ENCODE measurements at places on chromosomes 7 and 10.

- DNase-seq: no peak
These were observed 17.0 kb upstream of the TRIM8 start for GRCh38 chr10:102627291-102627735.

- DNase-seq: no peak
These were observed 106.7 kb upstream of the ODAD2 start for GRCh38 chr10:28105561-28105960.

DNA sequence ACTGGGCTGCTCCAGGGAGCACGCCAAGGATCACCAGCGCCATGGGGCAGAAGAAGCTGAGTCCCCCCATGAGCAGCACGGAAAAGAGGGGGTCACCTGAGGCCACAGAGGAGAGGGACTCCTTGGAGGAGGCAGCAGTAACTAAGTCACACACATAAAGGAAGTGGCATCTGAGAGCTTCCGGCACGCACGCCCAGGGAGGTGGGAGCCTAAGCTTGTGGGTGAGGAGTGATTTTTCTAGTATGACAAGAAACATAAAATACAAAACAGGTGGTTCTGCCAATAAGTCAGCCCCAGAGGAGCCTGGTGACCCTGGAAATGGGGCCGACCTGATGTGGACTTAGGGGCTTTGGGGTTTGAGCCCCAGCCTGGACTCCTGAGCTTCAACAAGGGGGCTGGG, 60.8 kb downstream of the CARD11 start:
- peak; percentile 9 for DNase-seq

GRCh38 chr10:60417024-60417423, 27.3 kb upstream of the ANK3 start:
- DNase-seq: no peak

DNA sequence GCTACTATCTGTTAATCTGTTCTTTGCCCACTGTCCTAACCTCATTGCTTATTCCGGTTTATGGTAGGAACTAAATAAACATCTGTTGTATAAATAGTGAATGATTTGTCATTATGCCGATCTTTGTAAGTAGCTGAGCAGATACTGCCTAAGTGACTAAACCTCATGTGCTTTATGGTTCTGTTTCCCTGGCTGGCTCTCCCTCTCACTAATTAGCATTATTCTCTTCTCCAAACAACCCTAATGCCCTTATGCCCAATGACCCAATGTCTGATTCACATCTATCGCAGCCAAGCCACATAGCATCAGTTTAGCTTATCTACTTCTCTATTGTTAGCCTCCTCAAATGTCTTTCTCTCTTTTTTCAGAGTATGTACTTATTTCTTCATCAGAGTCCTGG, 462.3 kb upstream of the POT1 start:
- no peak for DNase-seq

DNA sequence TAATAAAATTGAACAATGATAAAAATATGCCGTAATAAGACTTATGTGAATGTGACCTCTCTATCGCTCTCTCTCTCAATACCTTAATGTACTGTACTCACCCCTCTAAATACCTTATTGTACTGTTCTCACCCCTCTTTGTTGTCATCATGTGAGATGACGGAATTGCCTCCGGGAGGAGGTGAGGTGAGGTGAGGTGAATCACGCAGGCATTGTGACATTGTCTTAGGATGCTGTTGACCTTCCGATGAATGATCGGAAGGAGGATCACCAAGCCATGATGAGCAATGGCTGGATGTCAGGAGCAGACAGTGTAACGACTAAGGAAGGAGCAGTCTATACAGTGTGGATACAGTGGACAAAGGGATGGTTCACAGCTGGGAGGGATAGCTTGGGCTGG, 87.4 kb upstream of the FAM20C start:
- no peak for DNase-seq

DNA sequence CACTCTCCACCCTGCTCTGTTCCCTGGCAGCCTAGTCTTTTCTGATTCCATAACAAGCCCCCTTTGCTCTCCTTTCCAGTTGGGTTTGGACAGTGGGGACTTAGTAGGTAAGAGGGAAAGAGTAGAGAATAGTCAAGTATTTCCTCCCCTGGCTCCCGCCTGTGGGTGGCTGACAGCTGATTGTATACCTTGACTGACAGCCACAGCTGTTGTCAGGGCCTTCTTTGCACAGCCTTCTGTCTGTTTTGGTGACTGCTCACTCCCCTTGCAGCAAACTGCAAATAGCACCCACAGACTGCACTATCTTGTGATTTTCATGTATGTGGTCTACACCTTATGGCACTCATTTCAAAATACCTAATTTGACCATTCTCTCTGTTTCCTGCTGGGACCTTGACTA, 486.3 kb downstream of the ACTR3B start:
- no peak for DNase-seq

GRCh38 chr10:73407495-73407894, 6.4 kb downstream of the ANXA7 start:
- no peak for DNase-seq

GRCh38 chr10:29600067-29600466, 34.7 kb downstream of the SVIL start:
- DNase-seq: no peak

DNA sequence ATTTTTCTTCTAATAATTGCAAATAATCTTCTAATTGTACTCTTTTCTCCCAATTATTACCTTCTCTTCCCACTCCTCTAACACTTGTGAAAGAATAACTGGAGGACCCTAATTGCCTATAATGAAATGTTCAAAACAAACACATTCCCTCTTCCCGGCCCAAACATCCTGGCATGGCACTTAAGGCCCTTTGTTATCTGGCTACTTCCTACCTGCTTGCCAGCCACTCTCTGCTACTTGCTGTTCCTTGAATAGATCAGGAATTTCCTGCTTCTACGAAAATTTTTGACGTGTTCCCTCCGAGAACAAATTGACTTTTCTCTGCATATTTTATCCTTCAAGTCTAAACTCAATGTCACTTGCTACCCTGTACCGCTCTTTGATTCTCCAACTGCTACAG, 56.1 kb upstream of the NOBOX start:
- DNase-seq: no peak

GRCh38 chr10:92265687-92266258, 25.1 kb downstream of the CPEB3 start:
- no peak for DNase-seq

- DNase-seq: no peak
These were observed 48.7 kb downstream of the TPK1 start for GRCh38 chr7:144787127-144787526.

DNA sequence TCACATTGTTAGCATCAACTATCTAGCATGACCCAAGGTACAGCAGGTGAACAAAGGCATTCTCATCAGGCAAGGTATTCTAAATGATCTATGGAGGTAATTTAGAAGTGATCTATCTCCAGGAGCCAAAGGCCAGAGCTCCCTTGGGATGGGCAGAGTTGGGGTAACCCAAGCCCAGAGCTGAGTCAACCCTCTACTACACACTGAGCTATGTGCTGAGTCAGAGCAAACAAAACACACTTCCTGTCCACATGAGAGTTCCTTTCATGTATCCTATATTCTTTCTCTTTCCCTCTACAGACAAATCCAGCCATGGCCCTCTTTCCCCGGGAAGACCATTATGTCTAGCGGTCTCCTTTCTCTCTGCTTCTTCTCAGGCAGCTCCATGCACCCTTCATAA, 68.2 kb upstream of the AGK start:
- no peak for DNase-seq

GRCh38 chr7:77235276-77235675, 35.7 kb upstream of the FGL2 start:
- no peak for DNase-seq

DNA sequence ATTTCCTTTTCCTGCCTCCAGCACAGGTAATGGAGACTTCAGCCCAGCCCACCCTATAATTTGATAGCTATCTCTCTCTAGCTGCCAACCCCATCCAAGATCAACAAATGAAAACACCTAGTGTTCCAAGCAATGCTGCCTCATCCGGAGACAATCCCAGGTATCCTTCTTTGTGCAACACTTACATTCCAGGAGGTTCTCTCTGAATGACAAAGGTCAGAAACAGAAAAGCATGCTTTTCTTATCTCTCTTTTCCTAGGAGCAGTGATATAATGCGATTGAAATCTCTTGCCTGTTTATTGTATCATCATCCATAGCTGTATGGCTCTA, 699.3 kb downstream of the INHBA start:
- DNase-seq: no peak

DNA sequence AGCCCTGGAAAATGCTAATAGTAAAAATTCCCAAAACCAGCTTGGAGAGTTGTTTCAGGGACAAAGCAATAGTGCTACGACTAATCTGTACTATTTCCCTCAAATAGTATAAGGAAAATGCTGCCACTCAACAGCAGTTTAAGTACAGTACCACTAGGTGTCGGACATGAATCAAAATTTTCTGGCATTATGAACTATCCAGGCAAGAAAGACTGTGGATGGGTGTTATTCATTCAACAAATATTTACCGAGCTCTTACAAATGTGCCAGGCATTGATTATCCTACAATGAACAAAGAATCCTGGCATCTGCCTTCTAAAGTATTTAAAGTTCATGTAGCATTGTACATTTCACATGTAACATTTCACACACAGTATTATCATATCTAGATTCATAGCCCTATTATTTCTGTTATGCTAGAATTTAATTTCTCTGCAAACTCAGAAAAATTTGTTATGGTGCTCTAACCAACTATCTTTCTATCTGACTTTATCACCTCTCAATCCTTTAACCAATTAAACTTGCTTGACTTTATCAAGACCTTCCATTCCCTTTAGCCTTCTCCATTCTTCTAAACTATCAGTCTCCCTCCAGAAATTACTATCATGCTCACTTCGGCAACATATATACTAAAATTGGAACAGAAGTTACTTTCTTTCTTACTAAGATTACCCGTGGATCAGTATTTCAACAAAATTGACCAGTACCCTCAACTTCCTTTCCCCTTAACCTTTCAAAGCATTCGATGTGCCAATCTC, 80.6 kb downstream of the ARHGAP21 start:
- DNase-seq: no peak

- no peak for DNase-seq
These were observed 2.0 kb downstream of the ZNF503 start for GRCh38 chr10:75399461-75400162.

DNA sequence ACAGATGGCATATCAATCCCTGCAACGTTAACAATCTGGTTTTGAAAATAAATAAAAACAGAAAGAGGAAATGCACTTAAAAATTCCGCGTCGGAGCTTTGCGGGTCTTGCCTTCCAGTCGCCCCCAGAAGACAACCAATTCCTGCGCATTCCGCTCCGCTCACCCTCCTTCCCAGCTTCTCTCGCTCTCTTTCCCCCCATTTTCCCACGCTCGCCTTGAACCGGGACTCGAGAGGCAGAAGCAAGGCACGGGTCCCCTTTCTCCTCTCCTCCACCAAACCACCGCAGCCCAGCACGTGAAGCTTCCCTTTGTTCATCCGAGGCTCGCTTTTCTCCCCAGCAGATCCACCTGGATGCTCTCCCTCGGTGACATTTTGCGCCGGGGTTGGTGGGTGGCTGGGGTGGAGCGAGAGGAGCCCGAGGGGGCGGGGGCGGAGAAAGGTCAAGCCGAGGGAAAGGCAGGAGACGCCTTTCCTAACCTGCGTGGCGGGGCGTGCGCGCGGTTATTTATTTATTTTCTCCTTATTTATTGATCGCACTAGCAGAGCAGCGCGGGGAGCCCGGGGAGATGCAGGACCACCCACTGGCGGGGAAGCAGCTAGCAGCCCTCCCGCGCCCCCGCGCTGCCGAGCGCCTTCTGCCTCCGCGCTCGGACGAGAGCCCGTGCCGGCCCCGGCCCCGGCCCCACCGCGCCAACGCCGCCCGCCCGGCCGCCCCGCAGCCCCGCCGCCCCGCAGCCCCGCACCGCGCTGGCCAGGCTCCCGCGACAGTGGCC, at the start of gene KCND2:
KCND2 (plus strand) TSS at position 475 of the 775 bp plus-strand sequence.
- DNase-seq: no peak

GRCh38 chr7:1193593-1194424, 33.8 kb upstream of the ZFAND2A start:
- DNase-seq: no peak

DNA sequence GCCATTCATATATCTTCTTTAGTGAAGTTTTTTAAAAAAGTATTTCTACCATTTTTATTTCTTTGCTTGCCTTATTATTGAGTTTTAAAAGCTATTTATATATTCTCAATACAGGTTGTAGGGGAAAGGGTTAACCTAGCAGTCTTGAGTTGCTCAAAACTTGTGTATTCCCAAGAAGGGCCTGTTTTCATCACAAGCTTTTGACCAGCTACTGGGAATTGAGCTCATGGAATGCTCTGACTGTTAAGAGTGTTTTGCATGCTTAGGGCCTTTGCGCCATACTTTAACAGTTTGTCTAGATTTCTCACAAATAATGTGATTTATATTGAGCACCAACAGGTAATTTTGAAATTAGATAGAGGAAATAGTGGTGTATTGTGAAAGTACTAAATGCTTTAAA, 72.0 kb upstream of the CALCR start:
- no peak for DNase-seq

GRCh38 chr7:138032186-138032585, 30.3 kb upstream of the CREB3L2 start:
- DNase-seq: no peak

GRCh38 chr7:149845257-149845980, 7.2 kb downstream of the ZNF862 start:
- DNase-seq: no peak

GRCh38 chr7:114649689-114650088, 235.1 kb downstream of the FOXP2 start:
- no peak for DNase-seq

DNA sequence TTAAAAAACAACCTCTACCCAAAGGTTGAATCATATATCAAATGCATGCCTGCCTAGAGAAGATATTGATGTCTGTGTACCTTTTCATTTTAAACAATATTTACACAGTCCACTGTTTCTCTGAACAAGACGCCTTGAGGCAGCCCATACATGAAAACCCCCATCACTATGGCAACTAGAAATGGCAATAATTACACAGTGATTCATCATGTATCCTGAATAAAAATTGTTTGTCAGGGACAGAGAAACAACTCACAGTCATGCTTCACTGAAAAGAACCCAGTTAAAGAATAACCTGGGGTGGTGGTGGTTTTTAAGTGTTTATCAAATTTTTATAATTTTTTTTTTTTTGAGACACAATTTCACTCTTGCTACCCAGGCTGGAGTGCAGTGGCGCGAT, 19.7 kb downstream of the DNAJC12 start:
- DNase-seq: no peak

GRCh38 chr7:111734954-111735660, 172.8 kb upstream of the IMMP2L start:
- no peak for DNase-seq
